GM12892 (cell line): ENCODE measurements at places on chromosomes 5 and 9.

DNA sequence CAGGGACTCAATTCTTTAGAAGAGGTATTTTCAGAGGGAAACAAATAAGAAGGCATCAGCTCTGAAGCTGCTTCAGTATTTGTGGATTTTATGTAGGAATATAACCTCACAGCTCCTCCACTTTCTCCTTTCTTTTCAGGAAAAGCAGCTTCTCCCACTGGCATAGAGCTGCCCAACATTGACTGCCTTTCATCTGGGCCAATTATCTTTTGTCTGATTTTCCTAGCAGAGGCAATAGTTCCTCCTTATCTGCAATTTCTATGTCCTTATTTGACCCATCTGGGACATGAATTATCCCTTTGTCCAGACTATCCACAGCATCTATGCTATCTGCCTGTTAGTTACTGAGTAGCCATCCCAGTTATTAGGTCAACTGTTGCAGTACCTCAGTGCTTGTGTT, 1671.2 kb upstream of the ACO1 start:
- no peak for DNase-seq

DNA sequence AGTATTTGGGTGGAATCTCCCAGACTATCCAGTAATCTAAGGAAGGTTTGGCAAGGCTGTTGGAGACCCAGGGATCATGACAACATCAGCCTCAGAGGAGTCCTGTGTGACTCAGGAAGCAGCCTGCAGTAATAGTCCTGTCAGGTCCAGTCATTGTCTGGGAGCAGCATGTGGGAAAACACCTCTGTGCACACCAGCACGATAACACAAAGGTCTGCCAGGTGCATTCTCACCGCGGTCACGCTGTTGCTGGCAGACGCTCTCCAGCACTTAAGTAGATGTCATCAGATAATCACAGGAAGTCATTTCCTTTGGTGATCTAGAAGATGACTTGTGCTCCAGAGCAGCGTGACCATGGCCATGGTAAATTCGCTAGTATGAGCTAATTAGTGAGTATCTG, 99.2 kb upstream of the IQGAP2 start:
- no peak for DNase-seq

GRCh38 chr9:94919376-94920098, 193.0 kb downstream of the AOPEP start:
- no peak for DNase-seq

GRCh38 chr5:142507531-142508372, 178.1 kb downstream of the FGF1 start:
- no peak for DNase-seq

DNA sequence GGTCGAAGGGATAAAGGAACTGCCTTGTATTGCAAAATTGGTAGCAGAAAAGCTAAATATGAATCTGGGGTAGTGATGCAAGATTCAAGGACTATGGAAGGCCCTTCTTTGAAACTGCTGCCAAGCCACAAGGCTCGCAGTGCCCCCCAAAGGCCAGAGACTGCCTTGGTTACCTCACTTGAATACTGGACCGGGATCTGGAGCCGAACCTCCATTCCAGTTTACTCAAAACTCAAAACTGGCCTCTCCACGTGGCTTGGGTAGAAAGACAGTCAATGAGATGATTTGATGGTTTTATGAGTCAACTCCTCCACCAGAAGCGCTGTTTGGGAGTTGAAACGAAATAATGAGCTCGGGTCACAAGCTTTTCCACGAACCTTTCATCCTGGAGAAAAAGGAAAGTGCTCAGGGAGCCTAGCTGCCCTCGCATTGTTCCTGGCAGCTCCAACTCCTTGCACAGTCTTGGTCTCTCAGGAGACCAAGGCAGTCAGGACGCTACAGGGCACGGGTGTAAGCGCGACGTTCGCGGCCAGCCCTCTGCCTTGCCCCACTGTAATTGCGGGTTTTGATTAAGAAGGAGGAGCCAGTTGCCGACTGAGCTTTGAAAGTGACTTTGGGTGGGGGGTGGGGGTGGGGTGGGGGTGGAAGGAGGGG, 2.8 kb downstream of the ST8SIA4 start:
- no peak for DNase-seq

GRCh38 chr9:83005361-83005760, 57.6 kb downstream of the RASEF start:
- DNase-seq, result no peak

GRCh38 chr9:108994695-108995094, 18.6 kb downstream of the CTNNAL1 start:
- no peak for DNase-seq
